Suppressor macrophage treated with lipopolysaccharide for 1 hour (primary cell): ENCODE measurements at places on chromosomes 16 and 17.
A peak's percentile ranks its signal among the peaks of the same experiment; 100 is the strongest.

DNA sequence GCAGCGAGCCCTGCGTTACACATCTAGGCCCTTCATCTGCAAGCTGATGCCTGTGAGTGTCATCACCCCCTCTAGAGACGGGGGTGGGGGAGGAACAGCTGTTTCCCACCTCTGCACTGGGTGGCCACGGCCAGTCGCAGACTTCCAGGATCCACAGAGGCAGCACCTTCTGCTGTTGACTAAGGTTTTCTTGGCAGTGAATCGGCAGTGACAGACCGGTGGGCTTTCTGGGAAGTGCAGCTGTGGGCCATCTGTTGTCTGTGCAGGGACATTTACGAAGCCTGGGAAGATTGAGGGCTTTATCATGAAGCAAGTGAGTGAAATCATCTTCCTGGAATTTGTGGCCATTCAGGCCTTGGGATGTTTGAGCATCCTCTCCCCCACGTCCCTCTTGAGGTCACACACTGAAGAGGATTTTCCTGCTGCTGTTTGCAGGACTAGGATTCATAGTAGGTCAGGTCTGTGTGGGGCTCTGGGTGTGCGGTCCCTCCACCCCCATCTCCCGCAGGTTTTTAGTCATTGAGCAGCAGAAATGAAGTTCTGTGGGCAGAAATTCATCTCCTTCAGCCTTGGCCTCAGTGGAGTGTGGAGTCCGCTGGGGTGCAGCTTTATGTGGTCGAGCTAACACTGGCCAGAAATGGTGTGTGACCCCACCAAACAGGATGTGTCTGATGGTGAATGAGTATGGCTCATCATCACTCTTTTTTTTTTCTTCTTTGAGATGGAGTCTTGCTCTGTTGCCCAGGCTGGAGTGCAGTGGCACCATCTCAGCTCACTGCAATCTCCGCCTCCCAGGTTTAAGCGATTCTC, 12.0 kb downstream of the PGS1 start:
- DNase-seq: peak; percentile 73

GRCh38 chr17:28244446-28244845, 74.6 kb upstream of the TMEM97 start:
- no peak for DNase-seq

DNA sequence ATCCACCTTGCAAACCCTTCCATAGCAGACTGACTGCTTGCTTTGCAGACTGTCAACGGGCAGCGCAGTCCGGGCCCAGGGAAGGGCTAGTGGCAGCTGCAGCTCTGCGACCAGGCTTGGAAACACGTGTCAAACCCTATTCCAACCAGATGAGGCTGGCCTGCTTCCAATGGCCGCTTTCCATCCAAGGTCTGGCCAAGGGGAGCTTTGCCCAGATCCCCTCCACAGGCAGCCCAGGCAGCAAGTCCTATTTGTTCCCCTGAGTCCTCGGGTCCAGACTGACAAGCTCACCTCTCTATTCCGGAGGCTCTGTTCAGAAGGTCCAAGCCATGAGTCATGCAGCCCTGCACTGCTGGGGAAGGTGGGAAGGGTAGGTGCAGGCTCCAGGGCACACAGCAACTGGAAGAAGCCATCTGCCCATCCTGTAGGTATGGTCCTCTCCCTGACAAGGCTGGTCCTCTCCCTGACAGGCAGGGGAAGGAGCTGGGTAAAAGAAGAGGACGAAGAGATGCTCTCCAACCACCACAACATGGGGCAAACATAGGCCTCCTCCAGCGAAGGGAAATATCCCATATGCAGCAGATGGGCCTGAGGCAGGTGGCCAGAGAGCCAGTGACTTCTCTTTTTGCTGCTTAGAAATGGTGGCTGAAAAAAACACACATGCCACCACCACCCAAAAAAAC, 22.6 kb upstream of the AXIN2 start:
- no peak for DNase-seq

GRCh38 chr17:51763058-51763457, 395.5 kb downstream of the CA10 start:
- no peak for DNase-seq

DNA sequence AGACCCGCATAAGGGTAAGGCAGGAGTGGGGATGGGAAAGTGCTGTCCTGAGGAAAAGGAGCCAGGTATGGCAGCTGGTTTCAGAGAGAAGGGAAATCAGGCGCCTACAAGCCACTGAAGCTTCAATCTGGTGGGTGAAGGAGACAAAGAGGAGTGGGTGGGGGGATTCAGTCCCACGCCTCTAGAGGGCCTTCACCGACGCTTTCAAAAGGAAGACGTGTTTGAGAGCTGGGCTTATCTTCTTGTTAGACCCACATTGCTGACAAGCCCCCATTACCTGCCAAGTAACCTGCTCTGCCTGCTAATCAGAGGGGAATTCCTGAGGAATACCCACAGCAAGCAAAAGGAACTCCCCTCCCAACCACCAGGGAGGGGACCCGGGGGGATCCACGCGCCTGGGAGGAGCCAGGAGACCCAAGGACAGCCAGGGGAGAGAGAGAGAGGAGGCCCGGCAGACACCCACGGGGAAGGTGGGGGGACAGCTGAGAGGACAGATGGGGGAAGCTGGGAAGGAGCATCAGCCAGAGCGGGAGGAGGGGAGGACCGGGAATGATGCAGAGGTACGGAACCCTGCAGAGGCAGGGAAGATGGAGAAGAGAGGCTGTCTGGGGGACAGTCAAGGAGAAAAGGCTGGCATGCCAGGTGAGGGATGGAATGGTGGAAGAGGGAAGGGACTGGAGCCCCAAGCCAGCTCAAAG, 1.0 kb downstream of the MTMR4 start:
- peak; percentile 45 for DNase-seq

DNA sequence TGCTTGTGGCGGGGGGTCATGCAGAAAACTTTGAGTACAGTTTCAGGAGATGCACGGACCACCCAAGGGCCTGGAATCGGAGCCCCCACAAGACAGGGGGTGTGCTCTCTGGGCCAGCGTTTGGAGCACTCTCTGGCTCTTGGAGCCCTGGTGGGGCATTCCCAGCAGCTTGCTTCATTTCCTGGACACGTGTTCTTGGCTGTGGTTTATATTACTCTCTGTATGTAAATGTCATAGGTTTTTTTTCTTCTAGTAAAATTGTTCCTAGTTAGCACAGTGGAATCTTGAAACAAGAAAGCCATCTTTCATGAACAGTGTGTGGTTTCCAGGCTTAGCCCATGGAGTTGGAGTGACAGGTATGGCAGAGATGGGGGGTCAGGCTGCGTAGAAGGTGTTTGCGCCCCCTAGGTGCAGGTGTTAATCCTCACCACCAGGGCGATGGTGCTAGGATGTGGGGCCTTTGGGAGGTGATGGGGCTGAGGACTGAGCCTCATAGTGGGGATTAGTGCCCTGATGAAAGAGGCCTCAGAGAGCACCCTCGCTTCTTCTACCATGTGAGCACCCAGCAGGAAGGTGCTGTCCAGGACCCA, 79.8 kb downstream of the JPH3 start:
- peak; percentile 69 for DNase-seq

DNA sequence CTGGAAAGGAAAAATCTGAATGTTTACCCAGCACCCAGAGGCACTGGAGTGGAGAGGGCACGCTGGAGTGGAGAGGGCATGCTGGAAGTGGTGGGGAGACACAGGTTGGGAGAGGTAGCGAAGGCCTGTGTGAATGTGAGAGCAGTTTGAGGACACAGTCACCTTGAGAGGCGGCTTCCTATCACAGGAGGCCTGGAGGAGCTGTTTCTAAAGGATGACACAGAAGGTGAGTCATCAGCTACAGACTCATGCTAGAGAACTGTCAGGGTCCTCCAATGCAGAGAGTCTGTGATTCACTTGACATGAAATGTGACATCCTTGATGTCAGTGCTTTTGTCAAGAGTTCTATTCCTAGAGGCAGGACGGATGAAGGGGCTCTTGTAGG, 13.8 kb downstream of the CTRL start:
- peak; percentile 71 for DNase-seq

- DNase-seq: no peak
These were observed 66.4 kb downstream of the MAF start for GRCh38 chr16:79534143-79534542.

GRCh38 chr16:11355862-11356261, 10.6 kb downstream of the RMI2 start:
- no peak for DNase-seq

DNA sequence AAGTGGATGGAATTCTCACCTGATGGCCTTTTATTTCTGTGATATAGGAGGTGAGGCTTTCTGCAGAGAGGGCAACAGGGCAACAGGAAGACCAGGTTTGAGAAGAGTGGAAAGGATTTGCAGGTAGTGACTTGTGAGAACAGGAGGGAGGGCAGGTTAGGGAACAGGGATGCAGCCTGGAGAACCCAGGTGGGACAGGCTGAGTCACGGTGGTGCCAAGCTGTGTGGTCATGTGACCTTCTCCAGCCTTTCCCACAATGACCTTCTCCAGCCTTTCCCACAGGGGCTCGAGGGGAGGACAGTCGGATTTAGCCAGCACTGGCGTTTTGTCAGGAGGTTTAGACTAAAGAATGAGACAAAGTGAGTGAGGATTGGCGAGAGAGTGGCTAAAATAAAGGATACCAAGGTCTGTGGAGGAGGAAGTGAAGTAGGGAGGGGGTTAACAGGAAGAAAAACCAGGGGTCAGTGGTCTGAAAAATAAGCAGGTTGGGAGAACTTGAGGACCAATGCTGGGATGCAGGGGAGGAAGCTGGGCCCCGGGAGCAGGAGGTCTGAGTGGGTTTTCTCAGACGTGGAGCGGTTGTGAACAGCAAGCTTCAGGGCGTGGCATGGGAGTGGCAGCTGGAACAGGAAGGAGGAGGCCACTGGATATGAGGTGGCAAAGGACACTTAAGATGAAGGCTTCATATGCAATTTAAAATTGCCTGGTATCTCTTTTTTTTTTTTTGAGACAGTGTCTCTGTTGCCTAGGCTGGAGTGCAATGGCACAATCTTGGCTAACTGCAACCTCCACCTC, 37.7 kb downstream of the DNAH2 start:
- DNase-seq: no peak

DNA sequence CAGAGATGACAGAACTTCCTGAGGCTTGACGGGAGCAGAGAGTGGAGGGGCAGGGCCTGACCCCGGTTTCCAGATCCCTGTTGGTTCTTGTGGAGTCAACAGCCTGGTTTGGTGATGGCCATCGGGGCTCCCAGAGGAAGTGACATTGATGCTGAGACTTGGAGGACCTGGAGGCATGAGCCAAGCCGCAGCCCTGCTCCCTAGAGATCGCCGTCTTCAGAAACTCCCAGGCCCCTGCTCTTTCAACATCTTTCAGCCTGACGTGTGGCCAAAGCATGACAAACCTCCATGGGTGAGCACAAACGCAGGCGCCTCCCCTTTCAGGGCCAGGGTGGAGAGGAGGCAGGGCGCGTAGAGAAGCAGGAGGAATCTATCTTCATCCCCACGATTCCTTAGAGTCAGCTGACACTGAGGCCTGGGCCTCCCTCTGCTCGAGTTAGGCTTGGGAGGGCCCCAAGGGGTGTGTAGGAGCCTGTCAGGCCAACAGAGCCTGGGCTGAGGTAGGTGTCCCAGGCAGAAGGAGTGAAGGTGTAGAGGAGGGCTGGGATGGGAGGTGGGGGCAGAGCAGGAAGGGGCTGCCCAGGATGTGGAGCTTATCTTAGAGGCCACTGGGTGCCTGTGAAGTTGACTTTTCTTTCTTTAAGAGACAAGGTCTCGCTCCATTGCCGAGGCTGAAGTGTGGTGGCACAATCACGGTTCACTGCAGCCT, 56.1 kb upstream of the MED9 start:
- DNase-seq: no peak
